Lung (tissue), 17 donors: ENCODE measurements at places on chromosomes 3 and 15. TPM values are rescaled to one million over a fixed set of nuclear protein-coding genes. Genes with fewer than 3 reads are reported as not detected.
A peak's percentile ranks its signal among the peaks of the same experiment; 100 is the strongest.

The CRTC3 gene
- polyA plus RNA-seq: 12.0 TPM

The MLH1 gene
- 14.3 TPM for polyA plus RNA-seq

The MINAR1 gene
- polyA plus RNA-seq: 0.14 TPM

The POLQ gene
- polyA plus RNA-seq: 0.16 TPM

The CPA3 gene
- polyA plus RNA-seq: 2.6 TPM

The CLRN1 gene
- not detected for polyA plus RNA-seq

GRCh38 chr3:64918989-64919388, 231.2 kb upstream of the ADAMTS9 start:
- no peaks in the 10 kb centered on the region for H3K27me3 ChIP-seq
- no peaks in the 10 kb centered on the region for H3K36me3 ChIP-seq
- H3K4me3 ChIP-seq: no peak overlapping the region

DNA sequence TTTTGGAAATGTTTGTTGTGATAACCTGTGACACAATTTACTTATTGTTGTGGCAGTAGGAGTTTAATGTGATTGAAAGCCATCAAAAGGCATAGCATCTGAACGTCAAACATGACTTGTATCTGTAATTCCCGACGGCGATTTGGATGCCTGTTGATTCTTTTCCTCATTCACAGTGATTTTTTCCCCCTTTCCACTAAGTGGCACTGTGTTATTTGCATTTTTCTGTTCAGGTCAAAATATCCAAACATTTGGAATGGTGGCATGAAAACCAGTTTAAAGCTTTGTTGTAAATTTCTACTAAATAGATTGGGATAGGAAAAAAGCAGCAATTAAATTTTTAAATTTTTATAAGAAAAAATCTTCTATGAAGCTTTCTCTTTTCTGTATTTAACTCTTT, 259.9 kb upstream of the KCNH8 start:
- no peaks in the 10 kb centered on the region for H3K4me1 ChIP-seq
- H3K27me3 ChIP-seq: no peaks in the 10 kb centered on the region
- H3K4me3 ChIP-seq: no peak overlapping the region
- no peak overlapping the region for H3K27ac ChIP-seq
- no peak for DNase-seq

GRCh38 chr15:65333856-65334255, 29.4 kb downstream of the RNU5B-1 start:
- H3K4me3 ChIP-seq: no peak overlapping the region
- no peak overlapping the region for H3K27ac ChIP-seq
- no peaks in the 10 kb centered on the region for H3K36me3 ChIP-seq
- no peak for DNase-seq
- H3K27me3 ChIP-seq: no peaks in the 10 kb centered on the region

DNA sequence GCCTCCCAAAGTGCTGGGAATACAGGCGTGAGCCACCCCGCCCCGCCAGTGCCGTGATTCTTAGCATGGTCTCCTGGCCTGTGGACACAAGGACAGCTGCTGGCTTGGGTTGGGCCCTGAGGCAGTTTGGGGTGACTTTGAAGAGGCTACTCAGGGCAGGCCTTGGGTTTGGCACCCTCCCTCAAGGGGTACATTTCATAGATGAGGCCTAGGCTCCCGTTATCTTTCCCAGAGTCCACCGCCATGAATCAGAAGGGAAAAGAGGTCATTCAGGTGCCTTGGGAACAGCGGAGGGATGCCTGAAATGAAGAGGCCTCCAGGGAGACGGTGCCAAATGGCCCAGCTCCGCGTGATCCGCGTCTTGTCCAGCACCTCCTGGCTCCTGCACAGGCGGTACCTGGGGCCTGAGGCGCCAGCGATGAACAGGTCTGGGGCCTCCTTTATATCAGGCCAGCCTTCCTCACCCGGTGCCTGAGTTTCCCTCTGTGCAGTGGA, 9.3 kb downstream of the GNAI2 start:
- peak overlapping the region; percentile 91 for H3K27ac ChIP-seq
- H3K36me3 ChIP-seq: peaks cover 12% of the 10 kb centered on the region
- H3K4me3 ChIP-seq: peak overlapping the region; percentile 10
- peaks cover 66% of the 10 kb centered on the region for H3K4me1 ChIP-seq
- DNase-seq: no peak

GRCh38 chr15:82710208-82710555, 507 bp upstream of the AP3B2 start:
- peaks cover 6% of the 10 kb centered on the region for H3K4me1 ChIP-seq
- DNase-seq: no peak
- peak overlapping the region; percentile 60 for H3K4me3 ChIP-seq
- no peaks in the 10 kb centered on the region for H3K27me3 ChIP-seq

- H3K27me3 ChIP-seq: no peaks in the 10 kb centered on the region
- peak overlapping the region; percentile 35 for H3K27ac ChIP-seq
- DNase-seq: no peak
Measured at GRCh38 chr15:85692873-85693272, 101.9 kb downstream of the KLHL25 start.

DNA sequence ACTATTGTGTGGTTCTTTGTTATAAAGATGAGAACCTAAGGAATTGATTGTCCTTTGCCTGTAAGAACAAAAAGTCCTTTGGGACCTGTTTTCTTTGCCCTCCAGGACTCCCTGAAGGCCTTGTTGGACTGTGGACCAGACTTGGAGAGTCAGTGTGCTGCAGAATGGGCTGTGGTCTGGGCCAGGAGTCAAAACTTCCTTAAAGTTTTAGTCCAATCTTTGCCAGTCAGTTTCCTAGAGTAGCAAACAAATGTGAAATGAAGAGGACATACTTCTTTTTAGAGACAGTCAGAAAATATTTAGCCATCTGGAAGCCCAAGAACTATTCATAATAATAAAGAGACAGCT, 45.4 kb downstream of the PDE8A start:
- H3K27ac ChIP-seq: no peak overlapping the region
- DNase-seq: no peak
- H3K4me1 ChIP-seq: peaks cover 11% of the 10 kb centered on the region
- H3K4me3 ChIP-seq: no peak overlapping the region
- no peaks in the 10 kb centered on the region for H3K27me3 ChIP-seq
- no peaks in the 10 kb centered on the region for H3K36me3 ChIP-seq

- H3K4me1 ChIP-seq: no peaks in the 10 kb centered on the region
- no peak overlapping the region for H3K27ac ChIP-seq
- no peaks in the 10 kb centered on the region for H3K27me3 ChIP-seq
- no peak overlapping the region for H3K4me3 ChIP-seq
- DNase-seq: no peak
Measured at GRCh38 chr3:153038779-153039178, 123.2 kb upstream of the RAP2B start.

GRCh38 chr3:37072892-37073291, 79.6 kb downstream of the MLH1 start:
- H3K36me3 ChIP-seq: peaks cover 6% of the 10 kb centered on the region
- no peak overlapping the region for H3K4me3 ChIP-seq
- H3K27ac ChIP-seq: no peak overlapping the region
- H3K27me3 ChIP-seq: no peaks in the 10 kb centered on the region
- H3K4me1 ChIP-seq: peaks cover 7% of the 10 kb centered on the region

DNA sequence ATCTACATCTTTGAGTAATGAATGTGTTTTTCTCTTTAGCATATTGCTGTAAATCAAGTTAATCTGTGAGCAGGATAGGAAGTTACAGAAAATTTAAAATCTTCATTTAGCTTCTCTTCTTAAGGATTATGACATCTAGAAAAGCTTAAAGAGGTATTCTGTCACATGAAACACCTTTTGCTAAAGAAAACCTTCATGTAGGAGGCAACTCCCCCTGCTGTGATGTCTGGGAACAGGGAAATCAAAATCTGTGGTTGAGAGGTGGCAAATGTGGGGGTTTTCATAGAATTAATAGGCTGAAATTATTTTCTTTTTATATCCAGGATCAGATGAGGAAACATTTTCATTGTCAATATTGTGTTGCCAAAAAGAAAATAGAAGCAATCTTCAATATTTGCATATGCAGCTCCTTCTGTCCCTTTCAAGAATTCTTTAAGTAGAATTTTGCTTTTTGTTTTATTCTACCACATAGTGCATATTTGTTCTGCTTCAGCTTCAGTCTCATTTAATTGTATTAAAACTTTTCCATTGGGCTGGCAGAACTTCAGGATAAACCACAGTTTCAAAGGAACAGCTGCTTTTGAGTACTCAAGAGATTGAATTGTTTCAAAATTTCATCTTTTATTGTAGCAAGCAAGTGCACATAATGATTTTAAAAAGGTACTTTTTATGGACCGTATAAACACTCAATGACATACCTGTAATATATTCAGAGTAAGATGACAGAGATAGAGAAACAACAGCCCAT, 128.4 kb downstream of the RAP2B start:
- H3K4me3 ChIP-seq: no peak overlapping the region
- DNase-seq: peak; percentile 63
- peaks cover 2% of the 10 kb centered on the region for H3K4me1 ChIP-seq
- H3K27ac ChIP-seq: no peak overlapping the region
- H3K36me3 ChIP-seq: no peaks in the 10 kb centered on the region

DNA sequence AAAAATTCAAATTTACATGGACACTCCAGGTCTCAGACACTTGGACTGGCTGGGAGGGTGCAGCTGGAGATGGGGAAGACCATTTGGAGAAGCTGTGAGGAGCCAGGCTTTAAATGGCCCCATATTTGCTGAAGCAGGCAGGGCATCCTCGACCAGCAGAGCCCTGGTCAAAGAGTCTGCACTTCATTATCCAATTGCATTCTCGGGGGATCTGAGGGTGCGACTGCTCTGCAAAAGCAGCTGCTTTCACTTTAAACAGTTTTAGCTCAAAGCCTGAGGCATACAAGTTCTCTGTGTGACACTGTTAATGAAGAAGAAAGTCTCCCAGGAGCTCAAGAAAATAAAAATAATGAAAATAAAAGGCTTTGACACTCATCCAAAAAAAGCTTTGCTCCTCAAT, 98.0 kb upstream of the SLC25A36 start:
- no peaks in the 10 kb centered on the region for H3K36me3 ChIP-seq
- no peaks in the 10 kb centered on the region for H3K4me1 ChIP-seq
- no peaks in the 10 kb centered on the region for H3K27me3 ChIP-seq
- no peak overlapping the region for H3K27ac ChIP-seq
- no peak for DNase-seq
- no peak overlapping the region for H3K4me3 ChIP-seq

- H3K27ac ChIP-seq: no peak overlapping the region
- no peaks in the 10 kb centered on the region for H3K27me3 ChIP-seq
- no peak overlapping the region for H3K4me3 ChIP-seq
- no peaks in the 10 kb centered on the region for H3K36me3 ChIP-seq
- H3K4me1 ChIP-seq: no peaks in the 10 kb centered on the region
Measured at GRCh38 chr3:134081211-134081610, 51.5 kb upstream of the SLCO2A1 start.
